ENCODE measurements at places on chromosomes 11 and 22. TPM values are rescaled to one million over a fixed set of nuclear protein-coding genes. Genes with fewer than 3 reads are reported as not detected.

- DNase-seq, result peak; percentile 80
- no peak overlapping the region for H3K4me3 ChIP-seq
- no peaks in the 10 kb centered on the region for H3K27me3 ChIP-seq
- H3K27ac ChIP-seq, result peak overlapping the region; percentile 85
Measured at GRCh38 chr11:76629853-76630599, 40.5 kb downstream of the LRRC32 start.

DNA sequence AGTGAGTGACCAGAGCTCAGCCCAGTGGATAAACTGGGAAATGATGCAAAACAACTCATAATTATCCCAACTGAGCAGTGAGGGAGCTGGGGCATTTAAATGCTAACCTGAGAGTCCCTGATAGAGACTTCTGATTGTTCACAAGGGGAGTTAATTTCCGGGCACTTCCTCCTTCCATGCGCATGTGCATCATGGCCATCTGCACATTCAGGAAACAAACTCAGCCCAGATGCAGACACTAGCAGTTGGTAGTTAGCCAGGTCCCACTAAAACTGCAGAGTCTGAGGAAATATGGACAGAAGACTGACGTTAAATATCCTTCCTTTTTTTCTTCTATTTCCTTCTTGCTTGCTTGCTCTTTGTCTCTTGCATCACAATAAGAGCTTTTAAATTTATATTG is 852.1 kb upstream of the LRRC4C start:
- H3K36me3 ChIP-seq, result no peaks in the 10 kb centered on the region
- H3K4me1 ChIP-seq, result no peaks in the 10 kb centered on the region
- no peak overlapping the region for H3K4me3 ChIP-seq
- no peak for DNase-seq
- no peak overlapping the region for H3K27ac ChIP-seq

DNA sequence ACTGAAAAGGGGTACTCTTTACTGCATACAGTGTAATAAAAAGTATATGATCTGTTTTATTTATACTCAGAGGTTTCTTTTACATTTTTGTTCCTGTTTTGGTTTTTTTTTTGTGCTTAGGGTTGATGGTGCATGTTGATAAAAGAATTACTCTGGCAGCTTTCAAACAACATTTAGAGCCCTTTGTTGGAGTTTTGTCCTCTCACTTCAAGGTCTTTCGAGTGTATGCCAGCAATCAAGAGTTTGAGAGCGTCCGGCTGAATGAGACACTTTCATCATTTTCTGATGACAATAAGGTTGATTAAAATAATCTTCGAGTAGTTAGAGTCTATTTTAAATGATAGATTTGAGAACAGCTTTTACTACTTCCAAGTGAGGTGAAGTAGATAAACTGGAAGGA is 60.6 kb downstream of the DKK3 start:
- H3K36me3 ChIP-seq, result peaks cover 23% of the 10 kb centered on the region
- no peaks in the 10 kb centered on the region for H3K27me3 ChIP-seq
- no peak for DNase-seq
- no peaks in the 10 kb centered on the region for H3K4me1 ChIP-seq
- no peak overlapping the region for H3K4me3 ChIP-seq

DNA sequence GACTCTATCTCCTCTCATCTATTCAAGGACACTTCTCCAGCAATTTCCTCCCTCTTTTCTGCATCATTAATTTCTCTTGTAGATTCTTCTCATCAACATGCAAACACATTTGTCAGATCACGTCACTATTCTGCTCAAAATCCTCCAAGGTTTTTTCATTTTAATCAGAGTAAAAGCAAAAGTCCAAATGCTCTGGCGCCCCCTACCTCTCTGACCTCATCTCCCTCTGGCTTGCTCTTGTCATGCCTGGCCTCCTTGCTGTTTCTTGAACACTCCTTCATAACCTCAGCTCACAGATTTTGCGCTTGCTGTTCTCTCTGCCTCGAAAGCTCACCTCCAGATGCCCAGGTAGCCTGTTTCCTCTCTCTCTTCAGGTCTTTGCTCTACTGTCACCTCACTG is 22.4 kb downstream of the RTCB start:
- no peak for DNase-seq
- H3K4me1 ChIP-seq, result no peaks in the 10 kb centered on the region
- no peak overlapping the region for H3K4me3 ChIP-seq

GRCh38 chr11:3853899-3854659 is 1.4 kb upstream of the STIM1 start:
- peak overlapping the region; percentile 97 for H3K27ac ChIP-seq
- H3K4me3 ChIP-seq, result no peak overlapping the region
- DNase-seq, result no peak
- H3K36me3 ChIP-seq, result no peaks in the 10 kb centered on the region
- H3K27me3 ChIP-seq, result no peaks in the 10 kb centered on the region

- peak overlapping the region; percentile 89 for H3K27ac ChIP-seq
- no peaks in the 10 kb centered on the region for H3K27me3 ChIP-seq
- no peaks in the 10 kb centered on the region for H3K4me1 ChIP-seq
Measured at GRCh38 chr22:27684901-27685300, 116.7 kb downstream of the MN1 start.

- no peak overlapping the region for H3K4me3 ChIP-seq
- DNase-seq, result no peak
- no peaks in the 10 kb centered on the region for H3K36me3 ChIP-seq
- no peak overlapping the region for H3K27ac ChIP-seq
- no peaks in the 10 kb centered on the region for H3K4me1 ChIP-seq
Measured at GRCh38 chr11:118439646-118440045, 3.4 kb downstream of the KMT2A start.

DNA sequence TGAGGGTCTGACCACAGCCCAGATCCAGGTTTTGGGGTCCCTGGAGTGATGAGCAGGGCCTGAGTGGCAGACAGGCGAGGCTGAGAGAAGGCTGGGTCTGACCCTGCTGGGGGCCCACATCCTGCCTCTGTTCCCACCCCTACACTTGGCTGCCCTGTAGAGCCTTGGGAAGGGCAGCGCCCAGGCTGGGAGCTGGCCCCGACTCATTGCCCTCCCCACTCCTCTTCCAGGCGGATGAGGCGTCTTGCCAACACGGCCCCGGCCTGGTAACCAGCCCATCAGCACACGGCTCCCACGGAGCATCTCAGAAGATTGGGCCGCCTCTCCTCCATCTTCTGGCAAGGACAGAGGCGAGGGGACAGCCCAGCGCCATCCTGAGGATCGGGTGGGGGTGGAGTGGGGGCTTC is 4.9 kb downstream of the DERL3 start:
- no peak overlapping the region for H3K4me3 ChIP-seq
- no peaks in the 10 kb centered on the region for H3K27me3 ChIP-seq
- H3K4me1 ChIP-seq, result peaks cover 87% of the 10 kb centered on the region
- DNase-seq, result no peak
- peaks cover 17% of the 10 kb centered on the region for H3K36me3 ChIP-seq
- H3K27ac ChIP-seq, result peak overlapping the region; percentile 88

DNA sequence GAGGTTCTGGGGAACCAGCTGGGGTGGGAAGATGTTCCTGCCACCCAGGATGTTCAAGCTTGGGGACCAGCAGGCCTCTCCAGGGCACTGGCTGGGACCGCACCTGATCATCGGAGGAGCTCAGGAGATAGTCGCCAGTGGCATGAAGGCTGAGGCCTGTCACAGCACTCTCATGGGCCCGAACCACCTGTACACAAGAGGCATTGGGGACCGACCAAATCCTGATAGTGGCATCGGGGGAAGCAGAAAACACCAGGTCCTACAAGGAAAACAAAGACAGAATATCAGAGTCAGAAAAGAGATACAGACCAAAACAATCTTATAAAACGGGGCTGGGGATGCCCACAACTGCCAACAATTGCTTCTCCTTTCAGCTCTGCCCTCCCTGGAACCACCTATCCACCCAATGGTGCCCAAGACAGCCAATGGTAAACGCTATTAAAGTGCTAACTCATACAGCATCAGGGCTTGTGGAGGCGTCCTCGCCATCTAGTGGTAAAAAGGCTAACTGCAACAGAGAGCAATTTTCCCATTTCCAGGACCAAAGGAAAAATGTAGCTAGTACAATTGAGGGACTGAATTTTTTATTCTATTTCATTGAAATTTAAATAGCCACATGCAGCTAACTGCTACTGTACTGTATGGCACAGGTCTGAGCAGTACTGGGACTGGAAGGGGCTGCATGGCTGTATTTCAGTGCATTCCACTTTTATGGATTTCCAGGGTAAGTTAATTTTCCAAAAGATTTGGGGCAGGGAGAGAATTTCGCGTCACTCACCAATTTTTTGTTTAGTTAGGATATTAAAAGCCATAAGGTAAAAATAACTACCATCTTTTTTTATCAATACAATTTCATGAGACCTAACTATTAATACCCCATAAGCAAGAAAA is 7.1 kb downstream of the PRPF19 start:
- peaks cover 3% of the 10 kb centered on the region for H3K4me1 ChIP-seq
- peaks cover 77% of the 10 kb centered on the region for H3K36me3 ChIP-seq
- peak overlapping the region; percentile 20 for H3K27ac ChIP-seq

GRCh38 chr11:64331569-64332371 is 8.2 kb upstream of the CCDC88B start:
- DNase-seq, result peak; percentile 78
- H3K27me3 ChIP-seq, result no peaks in the 10 kb centered on the region
- H3K4me1 ChIP-seq, result no peaks in the 10 kb centered on the region
- H3K27ac ChIP-seq, result no peak overlapping the region
- H3K4me3 ChIP-seq, result no peak overlapping the region
- no peaks in the 10 kb centered on the region for H3K36me3 ChIP-seq

GRCh38 chr11:103619938-103620337 is 416.5 kb upstream of the DDI1 start:
- no peaks in the 10 kb centered on the region for H3K4me1 ChIP-seq
- no peak overlapping the region for H3K4me3 ChIP-seq
- no peak for DNase-seq
- no peaks in the 10 kb centered on the region for H3K27me3 ChIP-seq

GRCh38 chr11:76903325-76903724 is 42.6 kb downstream of the ACER3 start:
- H3K27ac ChIP-seq, result no peak overlapping the region
- no peaks in the 10 kb centered on the region for H3K36me3 ChIP-seq
- no peaks in the 10 kb centered on the region for H3K4me1 ChIP-seq
- H3K27me3 ChIP-seq, result no peaks in the 10 kb centered on the region

- H3K4me1 ChIP-seq, result no peaks in the 10 kb centered on the region
- no peak overlapping the region for H3K27ac ChIP-seq
- peaks cover 33% of the 10 kb centered on the region for H3K36me3 ChIP-seq
- no peak for DNase-seq
- H3K27me3 ChIP-seq, result no peaks in the 10 kb centered on the region
Measured at GRCh38 chr22:31836010-31836409, 82.2 kb downstream of the DEPDC5 start.

DNA sequence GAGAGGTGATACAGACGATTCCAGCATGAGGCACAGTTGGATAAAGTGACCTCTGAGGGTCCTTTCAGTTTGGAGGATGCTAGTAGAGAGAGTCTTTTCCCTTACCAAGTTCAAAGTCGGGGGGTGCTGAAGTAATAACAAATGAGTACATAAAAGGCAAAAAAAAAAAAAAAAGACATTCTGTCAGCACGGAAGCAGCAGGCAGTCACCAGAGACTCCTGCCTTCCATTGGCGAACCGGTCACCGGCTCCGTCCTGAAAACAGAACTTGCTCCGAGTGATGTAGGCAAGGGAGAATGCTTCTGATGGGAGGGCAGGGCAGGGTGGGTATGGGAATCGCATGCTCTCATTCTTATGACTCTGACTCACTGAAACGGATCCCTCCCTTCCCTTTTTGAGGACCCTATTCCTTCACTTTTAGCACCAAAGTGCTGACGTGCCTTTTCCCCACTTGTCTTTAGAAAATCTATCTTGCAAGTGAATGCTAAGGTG is 65.9 kb downstream of the PRR5L start:
- peak; percentile 63 for DNase-seq
- no peak overlapping the region for H3K27ac ChIP-seq
- no peaks in the 10 kb centered on the region for H3K36me3 ChIP-seq
- H3K4me1 ChIP-seq, result no peaks in the 10 kb centered on the region

GRCh38 chr22:30673136-30673535 is 5.5 kb upstream of the DUSP18 start:
- H3K27me3 ChIP-seq, result no peaks in the 10 kb centered on the region
- H3K36me3 ChIP-seq, result no peaks in the 10 kb centered on the region
- H3K4me3 ChIP-seq, result no peak overlapping the region
- H3K4me1 ChIP-seq, result no peaks in the 10 kb centered on the region
- no peak overlapping the region for H3K27ac ChIP-seq

- no peaks in the 10 kb centered on the region for H3K27me3 ChIP-seq
- H3K27ac ChIP-seq, result no peak overlapping the region
- H3K4me1 ChIP-seq, result no peaks in the 10 kb centered on the region
- peak; percentile 55 for DNase-seq
Measured at GRCh38 chr11:133895061-133895479, 49.8 kb upstream of the SPATA19 start.

DNA sequence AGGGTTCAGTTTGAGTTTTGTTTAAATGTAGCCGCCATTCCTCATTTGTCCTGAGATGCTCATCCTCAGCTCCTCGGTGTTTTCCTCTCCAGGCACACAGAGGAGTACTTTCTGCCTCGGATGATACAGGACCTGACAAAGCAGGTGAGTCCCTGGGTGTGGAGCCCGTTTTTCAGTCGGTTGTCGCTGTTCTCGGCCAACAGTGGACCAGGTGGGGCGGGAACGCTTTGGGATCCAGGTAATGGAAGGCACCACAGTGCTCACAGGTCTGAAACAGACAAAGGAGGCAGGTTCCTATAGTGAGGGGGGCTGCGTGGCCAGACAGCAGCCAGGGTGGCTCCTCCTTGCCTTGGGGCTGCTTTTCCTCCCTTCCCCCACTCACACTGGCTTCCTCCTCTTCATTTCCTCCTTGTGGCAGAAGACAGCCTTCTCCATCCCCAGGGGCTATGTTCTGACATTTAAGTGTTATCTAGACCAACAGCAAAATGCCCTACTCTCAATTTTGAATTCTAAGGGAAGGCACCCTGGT is 19.4 kb downstream of the NADSYN1 start:
- DNase-seq, result no peak
- no peaks in the 10 kb centered on the region for H3K4me1 ChIP-seq
- H3K36me3 ChIP-seq, result peaks cover 48% of the 10 kb centered on the region
- H3K27ac ChIP-seq, result no peak overlapping the region

DNA sequence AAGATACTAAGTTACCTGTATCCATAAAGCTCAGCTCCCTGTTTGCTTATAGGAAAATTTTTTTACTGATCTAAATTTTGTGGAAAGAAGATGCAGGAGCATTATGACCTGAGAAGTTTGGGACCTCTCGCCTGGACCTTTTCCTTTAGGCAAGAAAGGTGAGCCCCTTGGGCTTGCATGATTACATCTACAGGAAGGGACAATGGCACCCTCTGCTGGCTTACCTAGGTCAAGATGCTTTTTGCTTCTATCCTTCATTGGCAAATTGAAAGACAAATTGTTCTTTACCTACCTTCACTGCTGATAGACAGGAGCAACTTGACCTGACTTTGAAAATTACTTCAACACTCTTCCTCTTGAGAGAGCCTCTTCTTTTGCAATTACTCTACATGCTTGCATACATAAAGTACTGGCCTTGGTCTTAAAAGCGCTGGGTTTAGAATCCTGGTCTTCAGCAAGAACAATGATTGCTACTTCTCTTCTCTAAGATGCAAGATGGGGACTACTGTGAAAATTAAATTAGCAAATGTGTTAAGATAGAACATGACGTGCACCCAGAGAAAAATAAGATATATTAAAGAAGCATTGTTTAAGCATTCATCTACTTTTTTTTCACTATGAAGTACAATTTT is 147.2 kb downstream of the TRPC6 start:
- no peak for DNase-seq
- H3K27ac ChIP-seq, result no peak overlapping the region
- no peaks in the 10 kb centered on the region for H3K36me3 ChIP-seq
- no peak overlapping the region for H3K4me3 ChIP-seq

Gene ZNF280B
- 1.2 TPM for total RNA-seq

Gene TECTA
- 1.6 TPM for total RNA-seq

Gene TSSK2
- total RNA-seq, result not detected

Gene NDUFV1
- total RNA-seq, result 424 TPM

Gene AHNAK
- total RNA-seq, result 270 TPM

Gene RAG2
- total RNA-seq, result not detected

Gene GAL3ST1
- total RNA-seq, result 0.33 TPM

Gene MFNG
- total RNA-seq, result 19.5 TPM

Gene ZBED4
- total RNA-seq, result 3.7 TPM

Gene MIOX
- not detected for total RNA-seq

All from right atrium auricular region (tissue), 2 donors.